Stimulated activated CD8-positive, alpha-beta memory T cell treated with anti-CD3 and anti-CD28 coated beads, Interleukin-4, amount 100 ng/mL, for 1 hour (primary cell): ENCODE measurements at places on chromosomes 5 and 9.

DNA sequence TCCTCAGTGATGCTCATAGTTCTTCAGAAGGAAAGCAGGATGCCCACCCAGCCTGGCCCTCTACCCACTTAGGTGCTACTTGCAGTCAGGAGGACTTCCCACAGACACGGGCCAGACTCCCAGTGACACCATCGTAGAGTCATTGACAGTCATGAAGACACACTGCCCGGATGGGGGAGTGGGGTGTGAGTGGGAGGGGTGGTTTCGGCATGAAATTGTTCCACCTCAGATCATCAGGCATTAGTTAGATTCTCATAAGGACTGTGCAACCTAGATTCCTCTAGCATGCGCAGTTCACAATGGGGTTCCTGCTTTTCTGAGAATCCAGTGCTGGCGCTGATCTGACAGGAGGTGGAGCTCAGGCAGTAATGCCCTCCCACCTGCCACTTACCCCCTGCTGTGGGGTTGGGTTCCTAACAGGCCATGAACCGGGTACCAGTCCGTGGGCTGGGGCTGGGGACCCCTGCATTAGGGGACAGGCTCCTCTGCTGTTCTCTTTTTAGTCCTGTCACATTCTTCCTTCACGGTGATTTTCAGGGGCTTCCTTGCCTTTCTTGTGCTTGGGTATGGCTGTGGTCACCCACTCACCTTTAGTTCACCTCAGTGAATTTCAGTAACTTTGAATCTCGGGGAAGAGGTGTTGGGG, 88.2 kb upstream of the ANKRD55 start:
- DNase-seq = no peak

GRCh38 chr5:141771031-141771430, 89.0 kb upstream of the ARAP3 start:
- no peak for DNase-seq

DNA sequence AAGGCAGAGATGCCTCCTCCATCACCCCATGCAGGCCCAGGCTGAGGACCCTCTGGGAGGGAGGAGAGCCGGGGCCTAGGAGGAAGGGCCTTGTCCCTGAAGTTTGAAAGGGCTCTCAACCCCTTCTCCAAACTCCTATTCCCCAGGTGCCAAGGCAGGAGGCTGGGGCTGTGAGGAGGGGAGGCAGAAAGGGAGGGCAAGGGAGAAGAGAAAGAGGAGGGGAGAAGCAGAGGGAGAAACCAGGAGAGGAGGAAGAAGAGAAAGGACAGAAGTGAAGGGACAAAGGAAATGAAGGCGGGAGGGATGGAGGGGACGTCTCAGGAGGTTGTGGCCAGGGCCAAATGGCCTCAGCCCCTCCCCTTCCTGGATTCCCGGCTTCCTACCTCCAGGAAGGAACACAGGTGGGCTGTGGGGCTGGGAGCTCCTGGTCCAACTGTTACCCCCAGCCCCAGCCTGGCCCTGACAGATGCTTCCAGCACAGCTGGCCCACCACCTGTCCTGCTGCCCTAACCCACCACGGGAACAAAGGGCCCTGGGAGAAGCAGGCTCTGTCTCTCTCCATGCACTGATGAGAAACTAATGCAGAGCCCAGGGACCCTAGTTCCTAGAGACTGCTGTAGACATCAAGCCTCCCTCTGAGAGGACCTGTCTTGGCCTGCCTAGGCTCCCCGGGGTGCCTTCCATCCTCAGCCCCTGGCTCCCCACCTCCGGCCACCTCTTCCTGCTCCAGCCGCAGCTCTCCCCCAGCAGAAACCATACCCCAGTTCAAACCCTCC, 3.5 kb downstream of the DBN1 start:
- no peak for DNase-seq

DNA sequence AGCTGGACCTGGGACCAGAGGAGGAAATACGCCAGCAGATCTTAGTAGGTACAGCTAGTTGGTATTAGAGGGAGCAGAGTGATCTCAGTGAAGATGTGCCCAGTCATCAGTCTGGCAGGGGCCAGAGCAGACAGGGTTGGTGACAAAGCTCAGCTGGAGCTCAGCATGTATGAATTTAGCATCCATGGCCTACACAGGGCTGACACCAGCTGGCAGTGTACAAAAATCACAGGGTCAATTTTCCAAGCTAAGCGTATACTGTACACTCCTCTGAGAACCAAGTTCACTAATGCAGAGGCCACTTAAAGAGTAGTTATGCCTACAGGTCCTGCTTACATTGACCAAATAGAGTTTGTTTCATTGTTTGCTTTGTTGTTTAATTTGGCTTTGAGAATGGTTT, 146.6 kb downstream of the SLC24A2 start:
- DNase-seq = no peak

DNA sequence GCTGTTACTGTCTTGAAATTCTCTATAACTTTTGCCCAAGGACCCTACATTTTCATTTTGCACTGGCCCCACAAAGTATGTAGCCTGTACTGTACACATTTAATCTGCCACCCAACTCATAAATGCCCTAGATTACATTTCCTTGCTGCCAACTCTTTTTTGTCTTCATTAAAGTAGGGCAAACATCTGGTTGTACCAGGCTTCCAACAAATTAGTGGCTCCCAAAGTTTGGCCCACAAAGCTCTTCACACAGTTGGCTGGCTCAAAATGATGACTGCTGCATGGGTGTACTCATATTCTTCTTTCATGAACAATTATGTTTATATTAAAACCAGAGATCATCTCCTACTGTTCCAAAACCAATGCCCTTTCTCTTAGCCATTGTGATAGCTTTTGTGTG, 45.3 kb downstream of the GNA14 start:
- no peak for DNase-seq

- no peak for DNase-seq
These were observed 125.2 kb downstream of the GPBP1 start for GRCh38 chr5:57298985-57299491.

DNA sequence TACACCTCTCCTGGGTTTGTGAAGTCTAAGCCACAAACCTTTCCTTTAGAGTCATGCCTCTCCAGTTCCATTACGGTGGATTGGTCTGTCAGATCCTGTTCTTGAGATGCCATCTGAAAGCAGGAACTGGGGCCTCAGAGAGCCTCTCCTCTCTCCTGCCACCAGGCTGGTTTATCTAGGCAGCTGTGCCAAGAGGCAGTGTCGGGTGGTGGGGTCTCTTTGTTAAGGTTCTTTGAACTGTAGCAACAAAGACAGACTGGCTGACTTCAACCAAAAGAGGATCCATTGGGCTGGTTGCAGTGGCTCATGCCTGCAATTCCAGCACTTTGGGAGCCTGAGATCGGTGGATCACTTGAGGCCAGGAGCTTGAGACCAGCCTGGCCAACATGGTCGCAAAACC, 66.0 kb upstream of the ANGPTL2 start:
- DNase-seq = no peak

DNA sequence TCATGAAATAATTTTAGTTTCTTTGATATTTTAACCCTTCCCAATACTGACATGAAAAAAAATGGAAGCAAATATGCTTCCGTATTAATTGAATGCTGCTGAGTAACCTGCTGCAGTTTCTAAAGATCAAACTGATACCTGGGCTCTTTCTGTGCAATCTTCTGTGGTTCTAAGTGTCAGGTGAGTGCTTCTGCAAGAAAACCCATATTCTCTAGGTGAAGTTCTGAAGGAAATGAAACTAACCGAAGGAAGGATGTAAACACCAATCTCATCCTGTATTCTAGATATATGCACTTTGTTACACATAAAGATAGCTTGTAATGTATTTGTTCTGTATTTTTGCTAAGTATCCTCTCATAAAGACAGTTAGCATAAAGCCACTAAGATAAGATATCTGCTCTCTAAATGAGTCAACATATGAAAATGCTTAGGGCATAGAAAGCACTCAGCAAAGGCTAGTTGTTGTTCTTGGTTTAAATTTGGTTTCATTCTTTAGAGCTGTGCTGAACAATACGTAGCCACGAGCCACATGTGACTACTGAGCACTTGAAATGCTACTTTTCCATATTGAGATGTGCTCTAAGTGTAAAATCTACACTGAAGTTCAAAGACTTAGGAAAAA, 52.0 kb downstream of the ITGA2 start:
- no peak for DNase-seq

GRCh38 chr5:31806561-31806960, 167.6 kb downstream of the PDZD2 start:
- no peak for DNase-seq

GRCh38 chr9:35682051-35682450, 7.7 kb downstream of the TPM2 start:
- DNase-seq = no peak

DNA sequence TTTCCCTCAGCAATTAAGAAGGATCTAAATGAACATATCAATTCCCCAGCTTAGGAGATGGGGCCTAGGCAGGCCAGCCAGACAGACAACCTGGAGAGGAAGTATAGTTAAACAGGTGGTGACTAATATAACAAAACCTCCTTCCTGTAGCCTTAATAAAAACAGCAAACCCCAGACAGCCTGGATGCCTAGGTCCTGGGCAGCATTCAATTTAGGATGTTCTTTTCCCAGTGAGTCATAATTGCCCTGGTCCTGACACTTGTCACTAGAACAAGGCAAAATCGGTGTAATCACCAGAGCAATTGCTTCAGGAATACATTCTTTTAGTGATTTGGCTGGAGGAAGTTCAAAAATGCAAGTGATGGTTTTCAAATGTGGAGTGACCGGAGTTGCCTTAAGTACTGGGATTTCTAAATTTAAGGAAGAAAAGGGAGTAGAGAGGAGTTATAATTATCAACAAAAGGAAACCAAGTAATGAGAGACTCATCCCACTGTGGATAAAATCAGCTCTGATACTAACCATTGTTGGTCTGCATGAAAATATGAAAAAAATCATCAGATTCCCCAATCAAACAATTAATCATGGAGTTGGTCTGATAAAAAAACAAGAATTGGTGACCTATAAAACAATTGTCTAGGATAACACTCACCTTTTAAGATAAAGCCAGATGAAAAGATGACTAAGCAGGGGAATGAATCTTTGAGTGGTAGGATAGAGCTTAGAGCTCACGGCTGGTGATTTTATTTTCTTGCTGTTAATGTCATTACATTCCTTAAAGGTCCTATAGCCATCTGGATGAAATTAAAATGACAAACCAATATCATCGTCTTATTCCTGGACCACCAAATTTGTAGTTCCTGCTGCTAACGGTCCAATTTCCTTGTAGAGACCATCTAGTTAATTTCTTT, 39.0 kb upstream of the TARS1 start:
- no peak for DNase-seq

- no peak for DNase-seq
These were observed 116.1 kb upstream of the RASA1 start for GRCh38 chr5:87151547-87151946.

- DNase-seq = no peak
These were observed 94.7 kb downstream of the KLHL3 start for GRCh38 chr5:137641148-137641547.

- DNase-seq = no peak
These were observed 8.5 kb upstream of the EGFLAM start for GRCh38 chr5:38249812-38250211.

GRCh38 chr9:130681769-130682420, 11.7 kb upstream of the EXOSC2 start:
- DNase-seq = no peak

GRCh38 chr9:112487799-112488340, 1.2 kb downstream of the KIAA1958 start:
- DNase-seq = no peak

DNA sequence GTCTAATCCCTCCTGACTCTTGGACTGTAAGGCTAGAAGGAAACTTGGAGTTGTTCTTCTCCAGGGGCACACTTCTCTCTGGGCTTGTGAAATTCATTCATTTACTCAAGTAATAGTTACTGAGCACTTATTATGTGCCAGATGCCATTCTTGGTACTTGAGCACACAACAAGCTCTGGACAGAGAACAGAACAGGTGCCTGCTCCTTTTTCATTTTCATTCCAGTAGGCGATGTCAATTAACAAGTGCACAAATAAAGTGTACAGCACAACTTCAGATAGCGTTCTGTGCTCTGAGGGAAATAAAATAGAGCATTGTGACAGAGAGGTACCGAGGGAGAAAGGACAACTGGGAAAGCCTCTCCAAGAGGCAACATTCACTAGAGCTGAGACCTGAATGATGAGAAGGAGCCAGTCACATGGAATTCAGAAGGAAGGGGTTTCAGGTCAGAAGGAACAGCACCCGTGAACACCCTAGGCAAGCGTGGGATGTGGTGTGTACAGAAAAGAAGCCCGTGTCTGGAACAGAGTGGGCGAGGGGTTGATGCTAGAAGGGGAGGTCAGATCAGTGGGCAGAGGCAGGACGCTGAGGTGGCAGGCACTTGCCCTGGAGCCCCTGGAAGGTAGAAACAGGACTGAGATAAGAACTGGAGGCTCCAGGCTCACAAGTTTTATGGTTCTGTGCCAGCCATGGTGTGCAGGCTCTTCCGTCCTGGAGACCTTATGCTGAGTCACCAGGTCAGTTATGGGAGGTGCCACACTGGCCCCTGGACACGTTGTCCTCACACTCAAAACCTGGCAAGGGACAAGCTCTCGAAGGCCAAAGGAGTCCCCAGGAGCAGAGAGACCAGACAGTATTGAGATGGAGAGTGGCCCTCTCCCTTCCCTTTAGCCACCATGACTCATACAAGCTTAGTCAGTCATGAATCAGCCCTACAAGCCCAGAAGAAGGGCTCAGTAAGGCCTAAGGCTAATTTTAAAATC, 7.2 kb upstream of the ABLIM3 start:
- no peak for DNase-seq

- no peak for DNase-seq
These were observed 592.9 kb downstream of the ZNF608 start for GRCh38 chr5:124153588-124153987.

- DNase-seq = no peak
These were observed 46.8 kb downstream of the CHSY3 start for GRCh38 chr5:129951039-129951438.
